Type B pancreatic cell (in vitro differentiated cells): ENCODE measurements at places on chromosomes 2 and 18. TPM values are rescaled to one million over a fixed set of nuclear protein-coding genes. Genes with fewer than 3 reads are reported as not detected.

- no peaks in the 10 kb centered on the region for H3K36me3 ChIP-seq
- H3K27me3 ChIP-seq: no peaks in the 10 kb centered on the region
- no peak for DNase-seq
- H3K27ac ChIP-seq: peak overlapping the region; percentile 54
- peaks cover 64% of the 10 kb centered on the region for H3K4me1 ChIP-seq
Observed at GRCh38 chr2:223055836-223056235, 3.8 kb downstream of the KCNE4 start.

- H3K27ac ChIP-seq: no peak overlapping the region
- H3K4me3 ChIP-seq: no peak overlapping the region
- DNase-seq: no peak
Observed at GRCh38 chr2:152499331-152499816, 164.4 kb downstream of the FMNL2 start.

DNA sequence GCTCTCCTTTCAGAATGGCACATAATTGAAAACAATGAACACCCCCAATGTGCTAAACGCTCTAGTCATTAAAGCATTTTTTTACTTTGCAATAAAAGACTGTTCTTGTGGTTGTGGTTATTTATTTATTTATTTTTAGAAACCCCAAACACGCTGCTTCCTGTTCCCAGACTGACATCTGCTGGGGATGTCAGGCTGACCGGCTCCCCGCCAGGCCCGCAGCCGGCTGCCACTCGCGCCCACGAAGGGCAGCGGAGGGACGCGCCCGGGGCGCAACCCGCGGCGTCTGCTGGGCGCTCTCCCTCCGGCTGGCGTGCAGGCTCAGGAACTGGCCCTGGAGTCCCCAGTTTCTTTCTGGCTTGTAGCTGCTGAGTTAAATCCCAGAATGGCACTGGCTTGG, 83.1 kb upstream of the SP3 start:
- H3K27ac ChIP-seq: no peak overlapping the region
- H3K36me3 ChIP-seq: peaks cover 3% of the 10 kb centered on the region
- no peak overlapping the region for H3K4me3 ChIP-seq
- peaks cover 28% of the 10 kb centered on the region for H3K4me1 ChIP-seq

GRCh38 chr2:159211447-159212396, 74.8 kb downstream of the WDSUB1 start:
- H3K27ac ChIP-seq: peak overlapping the region; percentile 77
- H3K27me3 ChIP-seq: no peaks in the 10 kb centered on the region
- H3K36me3 ChIP-seq: peaks cover 37% of the 10 kb centered on the region
- no peak for DNase-seq

GRCh38 chr2:12173271-12173942, 427.0 kb downstream of the LPIN1 start:
- H3K27ac ChIP-seq: no peak overlapping the region
- DNase-seq: no peak
- no peaks in the 10 kb centered on the region for H3K27me3 ChIP-seq
- no peaks in the 10 kb centered on the region for H3K36me3 ChIP-seq

DNA sequence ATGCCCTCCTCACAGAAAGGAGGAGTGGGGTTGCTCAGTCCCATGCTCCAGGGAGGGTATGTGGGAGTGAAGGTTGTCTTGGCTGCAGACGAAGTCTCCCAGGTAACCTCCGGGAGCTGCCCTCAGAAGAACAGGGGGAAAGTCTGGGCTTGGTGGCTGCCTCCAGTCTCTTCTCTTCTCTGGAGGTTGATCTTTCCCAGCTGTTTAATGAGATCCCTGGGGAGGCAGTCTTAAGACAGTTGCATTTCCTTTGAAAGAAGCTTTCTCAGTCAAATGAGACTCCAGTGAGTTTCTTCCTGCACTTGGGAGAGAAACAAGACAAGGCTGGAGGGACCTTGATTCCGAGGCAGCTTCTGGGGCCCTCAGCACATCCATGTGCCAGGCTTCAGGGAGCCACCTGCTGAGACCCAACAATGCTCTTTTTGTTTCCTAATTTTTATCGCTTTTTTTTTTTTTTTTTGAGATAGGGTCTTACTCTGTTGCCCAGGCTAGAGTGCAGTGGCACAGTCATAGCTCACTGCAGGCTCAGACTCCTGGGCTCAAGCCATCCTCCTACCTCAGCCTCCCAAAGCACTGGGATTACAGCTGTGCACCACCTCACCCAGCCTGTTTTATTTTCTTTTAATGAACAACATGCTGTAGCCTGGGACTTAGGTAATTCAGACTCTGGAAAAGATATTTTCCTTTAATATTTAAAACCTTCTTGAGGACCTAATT, 71.7 kb upstream of the TPO start:
- no peaks in the 10 kb centered on the region for H3K36me3 ChIP-seq
- H3K4me1 ChIP-seq: no peaks in the 10 kb centered on the region
- H3K27me3 ChIP-seq: peaks cover 8% of the 10 kb centered on the region
- no peak overlapping the region for H3K27ac ChIP-seq
- no peak overlapping the region for H3K4me3 ChIP-seq
- no peak for DNase-seq

FKBP1B gene
- 19.0 and 23.0 TPM in 2 replicates for total RNA-seq

DNA sequence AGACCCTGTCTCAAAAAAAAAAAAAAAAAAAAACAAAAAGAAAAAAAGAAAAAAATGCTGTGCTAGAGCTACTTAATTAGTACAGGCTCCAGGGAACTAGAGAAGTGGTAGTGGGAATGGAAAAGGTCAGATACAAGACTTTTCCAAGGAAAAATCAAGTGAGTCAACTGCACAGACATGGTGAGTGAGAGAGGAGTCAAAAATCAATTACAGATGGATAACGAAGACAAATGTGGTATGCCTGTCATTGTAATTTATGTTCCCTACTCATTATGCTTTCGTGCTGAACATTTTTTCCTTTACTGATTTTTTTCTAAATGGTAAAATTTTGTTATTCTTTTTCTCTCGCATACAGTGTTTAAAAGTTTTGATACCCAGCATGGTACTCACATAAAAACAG, 111.5 kb downstream of the MDH1 start:
- no peak overlapping the region for H3K27ac ChIP-seq
- DNase-seq: no peak
- no peaks in the 10 kb centered on the region for H3K27me3 ChIP-seq
- H3K36me3 ChIP-seq: no peaks in the 10 kb centered on the region

- peak overlapping the region; percentile 48 for H3K4me3 ChIP-seq
- peak overlapping the region; percentile 39 for H3K27ac ChIP-seq
- peak; percentile 63 for DNase-seq
- H3K4me1 ChIP-seq: peaks cover 19% of the 10 kb centered on the region
- H3K27me3 ChIP-seq: no peaks in the 10 kb centered on the region
Observed at GRCh38 chr2:26901326-26902183, 53.6 kb downstream of the DPYSL5 start.

LYPD6 gene
- total RNA-seq: 11.7 and 16.4 TPM in 2 replicates

GRCh38 chr2:159285929-159286708, at the start of gene WDSUB1:
WDSUB1 (minus strand) TSS chr2:159286703; CDS start chr2:159283069, 3,634 bp downstream.
- peak within 1 kb of the TSS; percentile 90 for H3K27ac ChIP-seq
- no peaks in the 10 kb centered on the region for H3K27me3 ChIP-seq
- H3K4me3 ChIP-seq: peak within 1 kb of the TSS; percentile 93
- peaks cover 26% of the 10 kb centered on the region for H3K4me1 ChIP-seq
- DNase-seq: peak; percentile 76
- H3K36me3 ChIP-seq: no peaks in the 10 kb centered on the region

DNA sequence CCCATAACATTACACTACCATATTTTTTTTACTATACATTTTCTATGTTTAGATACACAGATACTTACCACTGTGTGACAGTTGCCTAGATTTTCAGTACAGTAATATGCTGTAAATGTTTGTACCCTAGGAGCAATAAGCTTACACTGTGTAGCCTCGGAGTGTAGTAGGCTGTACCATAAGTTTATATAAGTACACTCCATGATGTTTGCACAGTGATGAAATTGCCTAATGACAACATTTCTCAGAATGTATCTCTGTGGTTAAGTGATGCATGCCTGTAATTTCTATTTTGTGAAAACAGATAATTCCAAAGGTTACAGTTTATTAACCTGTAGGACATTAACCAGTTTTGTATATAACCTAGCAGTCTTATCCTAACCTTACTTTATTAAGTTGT, 128.1 kb upstream of the RBMS1 start:
- no peaks in the 10 kb centered on the region for H3K36me3 ChIP-seq
- no peaks in the 10 kb centered on the region for H3K27me3 ChIP-seq
- no peak overlapping the region for H3K4me3 ChIP-seq
- no peaks in the 10 kb centered on the region for H3K4me1 ChIP-seq
- H3K27ac ChIP-seq: no peak overlapping the region

TEKT4 gene
- 0.34 TPM in 1 of 2 replicates, not detected in the other for total RNA-seq

LYPD1 gene
- 8.2 and 33.9 TPM in 2 replicates for total RNA-seq

DNAJC5G gene
- not detected in 2 replicates for total RNA-seq

DNA sequence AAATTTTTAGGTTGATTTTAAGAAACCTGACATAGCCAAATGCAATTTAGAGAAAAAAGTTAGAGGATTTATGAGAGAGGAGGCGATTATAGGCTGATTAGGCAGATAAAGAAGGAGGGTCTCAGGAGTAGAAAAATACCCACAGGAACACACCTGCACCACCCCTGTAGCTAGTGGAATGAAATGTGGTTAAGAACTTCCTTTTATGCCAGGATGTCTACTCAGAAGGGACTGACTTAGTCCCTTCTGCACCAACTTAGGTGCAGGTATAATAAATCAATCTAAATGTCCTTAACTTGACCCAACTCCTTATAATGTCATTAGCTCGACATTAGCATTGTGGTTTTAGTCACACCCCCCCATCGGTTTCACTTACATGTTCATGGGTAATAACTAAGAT, 1274.5 kb upstream of the TMEFF2 start:
- no peaks in the 10 kb centered on the region for H3K27me3 ChIP-seq
- no peaks in the 10 kb centered on the region for H3K4me1 ChIP-seq
- H3K4me3 ChIP-seq: no peak overlapping the region
- no peak overlapping the region for H3K27ac ChIP-seq

DNA sequence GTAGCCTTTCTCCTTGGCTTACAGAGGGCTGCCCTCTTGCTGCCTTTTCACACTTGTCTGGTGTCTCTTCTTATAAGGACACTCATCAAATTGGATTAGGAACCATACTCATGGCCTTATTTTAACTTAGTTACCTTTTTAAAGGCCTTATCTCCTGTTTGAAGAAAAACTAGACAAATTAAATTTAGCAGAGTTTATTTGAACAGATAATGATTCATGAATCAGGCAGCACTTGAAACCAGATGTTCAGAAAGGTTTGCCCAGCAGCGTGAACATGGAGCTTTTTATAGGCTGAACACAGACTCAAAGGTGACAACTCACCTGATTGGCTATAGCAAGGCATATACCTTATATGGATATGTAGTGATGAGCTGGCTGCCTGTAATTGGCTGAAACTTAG, 238.0 kb downstream of the GULP1 start:
- H3K27ac ChIP-seq: no peak overlapping the region
- peaks cover 13% of the 10 kb centered on the region for H3K36me3 ChIP-seq
- H3K4me3 ChIP-seq: no peak overlapping the region

GRCh38 chr18:69747388-69747787, 200.3 kb downstream of the CD226 start:
- no peaks in the 10 kb centered on the region for H3K4me1 ChIP-seq
- no peaks in the 10 kb centered on the region for H3K27me3 ChIP-seq
- H3K36me3 ChIP-seq: no peaks in the 10 kb centered on the region
- no peak overlapping the region for H3K27ac ChIP-seq

DCDC2C gene
- total RNA-seq: not detected in 2 replicates

- H3K36me3 ChIP-seq: no peaks in the 10 kb centered on the region
- peak within 1 kb of the TSS; percentile 68 for H3K27ac ChIP-seq
- H3K4me3 ChIP-seq: peak within 1 kb of the TSS; percentile 33
- DNase-seq: no peak
- peaks cover 3% of the 10 kb centered on the region for H3K27me3 ChIP-seq
Observed at GRCh38 chr18:63775166-63775730, at the start of gene SERPINB7. SERPINB7 (plus strand) TSS chr18:63775418; CDS start chr18:63782373, 6,955 bp downstream.

DNA sequence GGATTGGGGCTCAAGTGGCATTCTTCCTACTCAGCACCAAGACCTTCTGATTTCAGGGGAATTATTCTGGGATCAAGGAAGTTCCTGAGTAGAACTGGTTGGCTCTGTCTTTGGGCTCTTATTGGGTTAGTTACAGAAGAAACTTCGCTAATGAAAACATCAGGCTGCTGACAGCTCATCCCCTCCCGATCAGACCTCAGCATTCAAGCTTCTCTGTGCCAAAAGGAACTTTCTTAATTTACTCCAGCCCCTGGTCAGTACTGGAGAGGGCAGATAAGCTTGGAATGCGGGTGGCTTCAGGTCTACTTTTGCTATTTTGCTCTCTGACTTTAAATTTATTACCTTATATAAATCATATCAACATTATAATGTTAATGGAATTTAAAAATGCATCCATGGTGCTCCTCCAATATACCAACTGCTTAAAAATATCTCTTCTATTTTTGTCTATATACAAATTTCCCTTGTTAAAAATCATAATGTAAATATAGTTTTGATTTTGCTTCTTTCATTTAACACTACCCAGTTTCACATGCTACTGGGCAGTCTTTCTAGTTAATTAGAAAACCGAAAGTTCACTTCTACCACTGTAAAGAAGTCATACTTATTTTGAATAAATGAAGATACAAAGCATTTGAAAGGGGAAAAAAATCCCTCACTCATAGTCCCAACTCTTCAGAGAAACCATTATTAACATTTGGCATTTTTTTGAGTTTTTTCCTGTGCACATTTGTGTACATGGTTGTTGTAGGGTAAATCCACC, 34.4 kb downstream of the PCARE start:
- H3K4me1 ChIP-seq: peaks cover 13% of the 10 kb centered on the region
- no peak overlapping the region for H3K27ac ChIP-seq
- DNase-seq: no peak
- H3K4me3 ChIP-seq: no peak overlapping the region

DNA sequence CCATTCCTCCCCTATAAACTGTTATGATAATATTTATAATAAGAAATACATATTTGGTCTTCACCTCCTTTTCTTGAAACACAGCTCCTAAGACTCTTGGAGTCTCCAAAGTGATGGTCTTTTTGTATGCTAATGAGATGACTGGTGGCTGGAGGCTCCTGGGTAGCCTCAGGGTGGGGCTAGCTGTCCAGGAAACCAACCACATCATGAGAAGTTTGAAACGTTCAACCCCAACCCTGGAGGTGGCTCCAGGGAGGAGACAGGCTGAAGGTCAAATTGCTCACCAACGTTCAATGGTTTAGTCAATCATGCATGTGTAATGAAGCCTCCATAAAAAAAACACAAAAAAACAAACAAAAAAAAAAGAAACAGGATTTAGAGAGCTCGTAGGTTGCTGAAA, 298.7 kb upstream of the MGAT5 start:
- H3K4me3 ChIP-seq: no peak overlapping the region
- H3K4me1 ChIP-seq: no peaks in the 10 kb centered on the region
- no peak for DNase-seq
- H3K27ac ChIP-seq: no peak overlapping the region
- H3K27me3 ChIP-seq: peaks cover 10% of the 10 kb centered on the region

EMILIN1 gene
- total RNA-seq: 2.7 and 60.7 TPM in 2 replicates

SLC11A1 gene
- 0.39 and 0.64 TPM in 2 replicates for total RNA-seq

ABCG8 gene
- total RNA-seq: 0.31 TPM in 1 of 2 replicates, not detected in the other

VWA3B gene
- total RNA-seq: 0.38 and 4.1 TPM in 2 replicates

DNA sequence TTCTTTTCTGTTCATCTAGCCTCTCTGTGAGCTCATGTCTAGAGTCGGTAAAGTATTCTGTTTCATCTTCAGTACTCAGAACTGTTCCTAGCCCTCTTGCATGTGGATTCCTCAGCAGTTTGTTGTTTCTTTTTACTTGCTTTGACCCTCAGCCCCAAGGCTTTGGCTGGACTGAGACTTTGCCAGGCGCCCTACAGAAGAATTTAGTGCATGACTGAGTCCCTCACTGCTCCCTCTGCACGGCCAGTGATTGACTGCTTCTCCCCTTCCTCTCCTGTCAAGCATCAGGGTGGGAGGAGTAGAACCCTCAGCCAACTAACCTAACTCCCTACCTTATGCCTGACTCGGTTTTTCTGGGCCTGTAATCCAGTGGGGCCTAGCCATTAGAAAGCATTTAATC, 109.8 kb downstream of the ESCO1 start:
- DNase-seq: no peak
- no peak overlapping the region for H3K27ac ChIP-seq
- no peaks in the 10 kb centered on the region for H3K4me1 ChIP-seq
- H3K4me3 ChIP-seq: no peak overlapping the region
- no peaks in the 10 kb centered on the region for H3K27me3 ChIP-seq
